ENCODE measurements at places on chromosomes 5 and 9. TPM values are rescaled to one million over a fixed set of nuclear protein-coding genes. Genes with fewer than 3 reads are reported as not detected.

UBE2QL1 gene
- total RNA-seq: not detected

HBEGF gene
- 1.7 TPM for total RNA-seq

TRIM52 gene
- 12.5 TPM for total RNA-seq

IL13 gene
- total RNA-seq: not detected

CWC27 gene
- total RNA-seq: 13.2 TPM

LURAP1L gene
- total RNA-seq: 63.7 TPM

PRRT1B gene
- not detected for total RNA-seq

CYLC2 gene
- total RNA-seq: not detected

ARHGEF39 gene
- 2.9 TPM for total RNA-seq

NFIB gene
- 40.7 TPM for total RNA-seq

RASEF gene
- 0.44 TPM for total RNA-seq

Data from smooth muscle cell of trachea (primary cell).